Foreskin keratinocyte (primary cell): ENCODE measurements at places on chromosomes 7 and 10. TPM values are rescaled to one million over a fixed set of nuclear protein-coding genes. Genes with fewer than 3 reads are reported as not detected.

BAIAP2L1 gene
- 38.0 and 47.6 TPM in 2 replicates for total RNA-seq

TMEM176A gene
- not detected in 2 replicates for total RNA-seq

DNAJC12 gene
- 0.21 and 0.41 TPM in 2 replicates for total RNA-seq

PNPLA8 gene
- total RNA-seq: 16.5 and 17.4 TPM in 2 replicates

GRCh38 chr10:17029581-17030271 lies 99.9 kb downstream of the CUBN start:
- no peak for DNase-seq

LIPK gene
- total RNA-seq: not detected in 2 replicates

LARP4B gene
- total RNA-seq: 44.3 and 46.9 TPM in 2 replicates

NKX2-3 gene
- total RNA-seq: not detected in 2 replicates

DNA sequence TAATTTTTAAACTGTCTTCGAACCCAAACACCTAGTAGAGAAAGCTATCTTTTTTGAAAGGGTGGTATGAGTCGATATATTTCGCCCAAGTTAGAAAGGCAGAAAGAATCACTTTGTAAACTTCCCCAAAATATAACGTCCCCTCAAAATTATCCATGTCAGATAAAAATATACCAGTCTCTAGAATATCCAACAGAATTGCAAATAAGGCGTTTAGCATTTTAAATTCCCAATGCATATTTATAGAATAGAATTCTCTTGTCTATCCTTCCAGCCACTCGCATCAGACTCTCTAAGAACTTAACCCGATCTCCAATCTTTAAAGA lies 2.1 kb downstream of the CTBP2 start:
- no peak for DNase-seq

GRCh38 chr7:135933509-135934188 lies 43.5 kb downstream of the MTPN start:
- DNase-seq: no peak

LIPF gene
- not detected in 2 replicates for total RNA-seq

- no peak for DNase-seq
These were observed 28.1 kb downstream of the LRRC72 start for GRCh38 chr7:16554518-16555236.

LANCL2 gene
- 8.8 and 9.4 TPM in 2 replicates for total RNA-seq

SFTPD gene
- 0.07 TPM in 1 of 2 replicates, not detected in the other for total RNA-seq
